ENCODE measurements at places on chromosomes 1 and 21. TPM values are rescaled to one million over a fixed set of nuclear protein-coding genes. Genes with fewer than 3 reads are reported as not detected.

Gene FMOD
- total RNA-seq = 0.19 TPM

Gene OLIG2
- total RNA-seq = not detected

Gene RUNX3
- total RNA-seq = not detected

Gene RIPPLY3
- not detected for total RNA-seq

Gene TMPRSS3
- not detected for total RNA-seq

Gene CD101
- total RNA-seq = 0.10 TPM

Gene REN
- 0.33 TPM for total RNA-seq

Gene DENND2C
- 1.3 TPM for total RNA-seq

Gene CHIA
- total RNA-seq = not detected

Gene PROK1
- total RNA-seq = not detected

Gene C1QC
- not detected for total RNA-seq

Gene CHODL
- total RNA-seq = 0.10 TPM

Gene ODF2L
- 90.2 TPM for total RNA-seq

Gene GSTM1
- total RNA-seq = not detected

Gene TRNP1
- 13.3 TPM for total RNA-seq

Gene ADAM30
- total RNA-seq = not detected

Gene PPIAL4G
- total RNA-seq = not detected

Gene TFF1
- total RNA-seq = not detected

Gene GJB5
- total RNA-seq = not detected

Gene AK2
- 212 TPM for total RNA-seq

Gene WNT4
- 1.4 TPM for total RNA-seq

Gene PIP5K1A
- total RNA-seq = 58.0 TPM
